GM23338 (cell line): ENCODE measurements at places on chromosomes 5 and 9. TPM values are rescaled to one million over a fixed set of nuclear protein-coding genes. Genes with fewer than 3 reads are reported as not detected.
A peak's percentile ranks its signal among the peaks of the same experiment; 100 is the strongest.

DNA sequence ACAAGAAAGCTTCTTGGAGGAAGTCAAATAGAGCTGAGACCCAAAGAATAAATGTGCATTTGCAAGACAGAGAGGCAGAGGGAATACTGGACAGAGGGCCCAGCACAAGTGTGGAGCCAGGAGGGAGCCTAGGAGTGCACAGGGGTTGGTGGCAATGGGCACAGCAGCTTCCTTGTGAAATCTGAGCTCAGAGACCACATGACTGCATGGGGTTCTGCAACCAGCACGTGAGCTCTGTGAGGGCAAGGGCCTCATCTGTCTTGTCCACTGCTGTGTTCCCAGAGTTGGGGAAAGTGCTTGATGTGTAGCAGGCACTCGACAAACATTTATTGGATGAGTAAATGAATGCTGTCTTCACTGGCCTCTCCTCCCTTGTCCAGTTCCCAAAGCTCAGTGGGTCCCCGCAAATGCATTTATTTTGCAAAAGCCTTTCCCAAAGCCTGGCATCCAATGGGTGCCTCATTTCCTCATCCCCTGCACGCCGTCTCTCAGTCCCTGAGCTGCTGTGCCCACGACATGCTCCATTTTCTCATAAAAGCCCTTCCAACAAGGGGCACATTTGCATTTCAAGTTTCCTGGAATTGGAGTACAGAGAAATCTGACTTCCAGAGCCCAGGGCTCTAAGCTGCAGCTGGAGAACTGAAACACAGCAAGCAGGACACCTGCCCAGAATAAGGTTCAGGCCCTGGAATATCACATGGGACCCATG lies 58.5 kb downstream of the KCNIP1 start:
- no peak for DNase-seq

- DNase-seq, result no peak
Measured at GRCh38 chr9:34405719-34406118, 29.0 kb upstream of the MYORG start.

DNA sequence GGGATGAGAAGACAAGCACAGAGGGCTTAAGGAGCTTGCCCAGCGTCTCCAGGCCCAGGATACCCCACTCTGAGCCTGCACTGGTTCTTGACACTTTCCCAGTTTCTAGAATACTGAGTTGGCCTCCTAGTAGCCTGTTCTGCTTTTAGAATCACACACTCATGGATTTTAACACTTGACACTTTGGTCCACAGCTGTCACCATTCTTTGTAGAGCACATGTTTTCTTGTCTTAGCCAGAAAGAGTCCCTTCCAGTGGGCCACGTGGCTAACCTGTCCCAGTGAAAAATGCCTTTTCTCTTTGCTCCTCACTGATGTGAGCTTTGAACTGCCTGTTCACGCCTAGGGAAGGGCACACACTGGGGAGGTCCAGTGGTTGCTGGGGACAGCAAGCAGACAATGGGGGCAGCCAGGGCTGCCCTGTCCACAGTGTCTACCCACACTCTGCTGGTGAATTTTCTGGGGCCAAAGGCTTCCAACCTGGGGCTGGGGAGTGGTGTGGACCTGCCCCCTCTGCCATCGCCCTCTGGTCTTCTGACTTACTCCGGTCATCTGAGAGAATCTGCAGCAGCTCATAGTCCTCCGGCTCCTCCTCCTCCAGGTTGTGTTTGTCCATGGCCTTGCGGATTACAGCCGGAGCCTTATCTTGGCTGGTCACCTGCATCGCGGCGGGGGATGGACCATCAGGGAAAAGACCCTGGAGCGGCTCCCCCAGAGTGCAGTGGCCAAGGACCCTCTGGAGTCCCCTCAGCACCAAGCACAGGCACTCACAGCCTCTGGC lies 21.1 kb downstream of the RALGDS start:
- no peak for DNase-seq

GRCh38 chr9:77731008-77731698 lies 83.0 kb upstream of the GNA14 start:
- no peak for DNase-seq

DNA sequence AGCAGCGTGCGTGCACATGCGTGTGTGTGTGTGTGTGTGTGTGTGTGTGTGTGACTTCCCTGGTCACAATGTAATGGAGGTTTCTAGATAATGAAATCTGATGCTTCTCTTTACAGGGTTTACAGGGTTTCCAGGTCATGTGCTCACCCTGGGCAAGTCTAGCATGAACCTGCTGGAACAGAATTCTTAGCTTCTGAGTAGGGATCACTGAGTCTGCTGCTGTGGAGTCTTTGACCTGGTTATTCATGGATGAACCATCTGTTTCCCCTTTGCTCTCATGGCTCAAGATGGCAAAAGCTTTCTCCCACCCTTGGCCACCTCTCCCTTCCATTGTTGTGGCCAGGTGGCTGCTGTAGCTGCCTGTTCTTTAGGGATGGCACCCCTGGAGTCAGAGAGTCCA lies 111.6 kb upstream of the SHB start:
- DNase-seq, result no peak

- peak; percentile 73 for DNase-seq
Measured at GRCh38 chr5:16713386-16713928, 96.7 kb upstream of the RETREG1 start.

GRCh38 chr9:948497-948896 lies 28.0 kb upstream of the DMRT3 start:
- no peak for DNase-seq

The FBP2 gene
- 0.17 TPM in 1 of 2 replicates, not detected in the other for polyA plus RNA-seq

The SLC46A2 gene
- 0.11 TPM in 1 of 2 replicates, not detected in the other for polyA plus RNA-seq

GRCh38 chr9:86202338-86202882 lies 57.0 kb downstream of the C9orf153 start:
- DNase-seq, result peak; percentile 77

GRCh38 chr5:5164163-5164562 lies 24.0 kb downstream of the ADAMTS16 start:
- DNase-seq, result no peak

The ACSL6 gene
- 0.76 and 1.1 TPM in 2 replicates for polyA plus RNA-seq

DNA sequence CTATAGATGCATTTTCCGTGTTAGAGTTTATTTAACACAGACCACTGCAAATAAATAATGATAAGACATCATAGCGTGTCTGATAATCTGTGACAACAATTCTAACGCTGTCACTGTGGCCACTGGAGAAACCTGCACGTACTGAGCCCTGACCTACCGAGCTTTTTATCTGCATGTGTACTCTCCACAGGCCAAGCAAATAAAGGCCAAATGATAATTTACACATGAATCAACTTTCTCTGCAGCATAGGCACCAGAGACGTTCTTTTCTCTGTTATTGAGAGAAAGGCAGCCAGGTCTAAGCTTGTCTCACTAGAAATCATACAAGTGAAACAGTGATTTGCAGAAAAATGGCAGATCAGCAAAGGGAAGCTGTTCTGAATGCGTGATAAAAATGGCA lies 75.8 kb downstream of the POU5F2 start:
- peak; percentile 5 for DNase-seq
